ENCODE measurements at places on chromosomes 2 and 18. TPM values are rescaled to one million over a fixed set of nuclear protein-coding genes. Genes with fewer than 3 reads are reported as not detected.

TRAK2 gene
- total RNA-seq: 18.2 TPM

SERPINB11 gene
- not detected for total RNA-seq

ILKAP gene
- 50.3 TPM for total RNA-seq

CROCC2 gene
- total RNA-seq: 0.36 TPM

KIF1A gene
- 132 TPM for total RNA-seq

ABCG8 gene
- total RNA-seq: not detected

TWIST2 gene
- total RNA-seq: not detected

LAMA1 gene
- total RNA-seq: 257 TPM

CBLN2 gene
- 0.18 TPM for total RNA-seq

SCTR gene
- 34.9 TPM for total RNA-seq

ANKZF1 gene
- total RNA-seq: 64.3 TPM

DES gene
- total RNA-seq: not detected

CRYGD gene
- total RNA-seq: not detected

SLC25A12 gene
- total RNA-seq: 13.9 TPM

HSPE1 gene
- total RNA-seq: 180 TPM

C2orf80 gene
- total RNA-seq: not detected

CD207 gene
- total RNA-seq: not detected

C2orf81 gene
- total RNA-seq: 11.3 TPM

TUBB8B gene
- 0.93 TPM for total RNA-seq

FAP gene
- not detected for total RNA-seq

BOK gene
- total RNA-seq: 8.0 TPM

RAB6C gene
- not detected for total RNA-seq

KHK gene
- 5.2 TPM for total RNA-seq

RNF138 gene
- total RNA-seq: 48.2 TPM
